ENCODE measurements at places on chromosomes 1 and 21. TPM values are rescaled to one million over a fixed set of nuclear protein-coding genes. Genes with fewer than 3 reads are reported as not detected.

SLC30A2 gene
- polyA plus RNA-seq, result not detected

PKN2 gene
- 12.7 TPM for polyA plus RNA-seq

COL8A2 gene
- 1.1 TPM for polyA plus RNA-seq

ERO1B gene
- 0.52 TPM for polyA plus RNA-seq

AADACL4 gene
- polyA plus RNA-seq, result not detected

AADACL3 gene
- polyA plus RNA-seq, result not detected

HSD3B2 gene
- polyA plus RNA-seq, result not detected

PRELP gene
- 0.56 TPM for polyA plus RNA-seq

DNA sequence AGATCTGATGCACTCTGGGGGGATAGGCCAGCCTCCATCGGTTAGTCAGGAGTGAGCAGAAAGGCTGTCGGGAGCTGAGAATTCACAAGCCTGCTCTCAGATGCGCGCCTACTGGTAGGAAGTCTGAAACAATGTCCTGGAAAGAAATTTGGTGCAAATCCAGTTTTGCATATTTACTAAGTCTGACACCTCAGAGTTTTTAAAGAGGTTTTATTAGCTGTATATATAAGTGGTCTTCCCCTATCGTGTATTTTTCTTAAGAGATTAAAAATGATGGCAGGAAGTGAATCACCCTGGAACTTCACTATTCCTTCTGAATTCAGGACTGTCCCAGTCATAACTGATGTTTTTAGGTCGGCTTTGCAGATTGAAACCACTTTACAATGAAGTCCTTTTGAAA is 99.8 kb upstream of the C1orf105 start:
- peak; percentile 64 for DNase-seq
- H3K27me3 ChIP-seq, result no peaks in the 10 kb centered on the region

- H3K36me3 ChIP-seq, result no peaks in the 10 kb centered on the region
- no peak for DNase-seq
- H3K4me3 ChIP-seq, result no peak overlapping the region
- peaks cover 6% of the 10 kb centered on the region for H3K4me1 ChIP-seq
- peaks cover 18% of the 10 kb centered on the region for H3K27me3 ChIP-seq
Observed at GRCh38 chr1:7754234-7754633, 16.9 kb upstream of the VAMP3 start.

GRCh38 chr1:116232989-116233514 is 121.9 kb downstream of the MAB21L3 start:
- no peak overlapping the region for H3K4me3 ChIP-seq
- no peaks in the 10 kb centered on the region for H3K36me3 ChIP-seq
- no peak overlapping the region for H3K27ac ChIP-seq

GRCh38 chr21:31349208-31349607 is 5.1 kb upstream of the TIAM1 start:
- no peak overlapping the region for H3K27ac ChIP-seq
- no peak overlapping the region for H3K4me3 ChIP-seq
- H3K36me3 ChIP-seq, result no peaks in the 10 kb centered on the region
- no peaks in the 10 kb centered on the region for H3K4me1 ChIP-seq
- no peak for DNase-seq

GRCh38 chr1:167209044-167209443 is 11.6 kb upstream of the POU2F1 start:
- no peak overlapping the region for H3K27ac ChIP-seq
- peaks cover 12% of the 10 kb centered on the region for H3K27me3 ChIP-seq
- no peak for DNase-seq
- no peaks in the 10 kb centered on the region for H3K36me3 ChIP-seq
- no peaks in the 10 kb centered on the region for H3K4me1 ChIP-seq

GRCh38 chr1:30538226-30538992 is 185.0 kb downstream of the MATN1 start:
- no peak overlapping the region for H3K27ac ChIP-seq
- H3K4me3 ChIP-seq, result no peak overlapping the region
- H3K27me3 ChIP-seq, result no peaks in the 10 kb centered on the region
- H3K36me3 ChIP-seq, result no peaks in the 10 kb centered on the region
- DNase-seq, result no peak

GRCh38 chr21:34675871-34676270 is 7.1 kb downstream of the CLIC6 start:
- no peaks in the 10 kb centered on the region for H3K36me3 ChIP-seq
- no peak overlapping the region for H3K4me3 ChIP-seq
- no peak overlapping the region for H3K27ac ChIP-seq
- peaks cover 63% of the 10 kb centered on the region for H3K27me3 ChIP-seq
- no peak for DNase-seq

- H3K27ac ChIP-seq, result no peak overlapping the region
- H3K4me1 ChIP-seq, result no peaks in the 10 kb centered on the region
- peaks cover 75% of the 10 kb centered on the region for H3K36me3 ChIP-seq
- DNase-seq, result no peak
Observed at GRCh38 chr1:15722836-15723532, 13.1 kb upstream of the SLC25A34 start.

- no peak overlapping the region for H3K4me3 ChIP-seq
- no peak overlapping the region for H3K27ac ChIP-seq
- DNase-seq, result peak; percentile 12
- no peaks in the 10 kb centered on the region for H3K4me1 ChIP-seq
- no peaks in the 10 kb centered on the region for H3K36me3 ChIP-seq
- no peaks in the 10 kb centered on the region for H3K27me3 ChIP-seq
Observed at GRCh38 chr1:81869307-81869706, 68.6 kb downstream of the ADGRL2 start.

GRCh38 chr1:96481409-96481808 is 240.2 kb upstream of the PTBP2 start:
- H3K36me3 ChIP-seq, result no peaks in the 10 kb centered on the region
- no peak overlapping the region for H3K4me3 ChIP-seq
- H3K4me1 ChIP-seq, result peaks cover 1% of the 10 kb centered on the region
- no peaks in the 10 kb centered on the region for H3K27me3 ChIP-seq
- no peak overlapping the region for H3K27ac ChIP-seq

GRCh38 chr1:58753431-58753866 is 30.4 kb downstream of the JUN start:
- H3K4me3 ChIP-seq, result no peak overlapping the region
- no peak for DNase-seq
- H3K27ac ChIP-seq, result peak overlapping the region; percentile 67
- no peaks in the 10 kb centered on the region for H3K36me3 ChIP-seq

- no peak for DNase-seq
- peaks cover 14% of the 10 kb centered on the region for H3K4me1 ChIP-seq
- H3K27ac ChIP-seq, result no peak overlapping the region
- no peaks in the 10 kb centered on the region for H3K27me3 ChIP-seq
Observed at GRCh38 chr1:1536019-1536937, 4.1 kb downstream of the TMEM240 start.

- H3K4me1 ChIP-seq, result peaks cover 12% of the 10 kb centered on the region
- H3K36me3 ChIP-seq, result no peaks in the 10 kb centered on the region
- H3K27me3 ChIP-seq, result no peaks in the 10 kb centered on the region
- H3K4me3 ChIP-seq, result no peak overlapping the region
Observed at GRCh38 chr1:25795946-25796810, 3.8 kb upstream of the SELENON start.

DNA sequence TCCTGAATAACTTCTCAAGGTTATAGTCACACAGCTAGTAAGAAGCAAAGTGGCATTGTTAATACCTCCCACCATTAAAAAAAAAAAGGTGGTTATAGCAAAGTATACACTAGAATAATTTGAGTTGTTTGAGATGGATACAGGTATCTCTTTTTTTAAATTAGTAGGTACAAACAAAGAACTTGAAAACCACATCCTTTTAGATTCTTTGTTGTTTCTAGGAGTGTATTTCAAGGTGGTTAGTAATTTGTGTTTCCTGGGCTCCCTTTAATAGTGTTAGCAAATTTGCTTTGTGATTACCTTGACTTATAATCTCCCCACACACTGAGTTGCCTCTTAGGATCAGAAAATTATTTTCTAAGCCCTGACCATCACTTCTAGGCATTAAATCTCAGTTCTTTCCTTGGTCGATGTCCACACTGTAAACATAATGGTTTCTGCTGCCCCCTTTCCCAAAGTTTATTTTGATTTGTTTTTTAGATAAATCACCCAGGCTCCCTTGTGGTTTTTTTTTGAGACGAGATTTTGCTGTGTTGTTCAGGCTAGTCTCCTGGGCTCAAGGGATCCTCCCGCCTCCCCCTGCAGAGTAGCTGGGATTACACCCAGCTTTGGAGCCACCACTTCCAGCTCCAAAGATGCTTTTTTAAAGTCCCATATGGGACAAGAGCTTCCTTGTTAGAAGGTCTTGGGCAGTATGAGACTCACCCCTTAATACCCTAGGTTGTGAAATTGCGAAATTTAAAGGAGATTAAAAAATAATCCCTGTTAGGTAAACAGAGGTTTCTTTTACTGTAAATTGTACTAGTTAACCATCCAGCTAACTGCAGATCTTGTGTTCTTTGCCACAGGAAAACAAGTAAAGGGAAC is 6.2 kb downstream of the AKIRIN1 start:
- no peak for DNase-seq
- peaks cover 5% of the 10 kb centered on the region for H3K4me1 ChIP-seq
- H3K27ac ChIP-seq, result peak overlapping the region; percentile 34
- H3K36me3 ChIP-seq, result peaks cover 32% of the 10 kb centered on the region
- no peaks in the 10 kb centered on the region for H3K27me3 ChIP-seq
- no peak overlapping the region for H3K4me3 ChIP-seq

DNA sequence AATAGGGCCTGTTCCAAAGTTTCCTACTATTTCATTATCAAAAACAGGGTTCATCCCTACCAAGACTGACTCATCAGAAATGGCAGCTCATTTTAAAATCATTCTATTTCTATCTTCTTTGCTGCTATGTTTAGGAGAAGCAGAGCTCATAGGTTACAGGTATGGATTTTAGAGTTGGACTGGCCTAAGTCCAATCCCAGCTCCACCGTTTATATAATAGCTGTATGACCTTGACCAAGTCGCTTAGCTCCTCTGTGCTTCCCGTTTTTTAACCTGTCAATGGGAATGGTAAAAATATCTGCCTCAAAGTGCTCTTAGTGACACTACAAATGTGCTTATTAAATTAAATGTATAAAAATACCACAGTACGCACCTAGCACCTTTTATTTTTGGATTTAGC is 412.6 kb downstream of the ZP4 start:
- no peaks in the 10 kb centered on the region for H3K36me3 ChIP-seq
- DNase-seq, result no peak
- no peak overlapping the region for H3K27ac ChIP-seq
- H3K4me1 ChIP-seq, result no peaks in the 10 kb centered on the region

DNA sequence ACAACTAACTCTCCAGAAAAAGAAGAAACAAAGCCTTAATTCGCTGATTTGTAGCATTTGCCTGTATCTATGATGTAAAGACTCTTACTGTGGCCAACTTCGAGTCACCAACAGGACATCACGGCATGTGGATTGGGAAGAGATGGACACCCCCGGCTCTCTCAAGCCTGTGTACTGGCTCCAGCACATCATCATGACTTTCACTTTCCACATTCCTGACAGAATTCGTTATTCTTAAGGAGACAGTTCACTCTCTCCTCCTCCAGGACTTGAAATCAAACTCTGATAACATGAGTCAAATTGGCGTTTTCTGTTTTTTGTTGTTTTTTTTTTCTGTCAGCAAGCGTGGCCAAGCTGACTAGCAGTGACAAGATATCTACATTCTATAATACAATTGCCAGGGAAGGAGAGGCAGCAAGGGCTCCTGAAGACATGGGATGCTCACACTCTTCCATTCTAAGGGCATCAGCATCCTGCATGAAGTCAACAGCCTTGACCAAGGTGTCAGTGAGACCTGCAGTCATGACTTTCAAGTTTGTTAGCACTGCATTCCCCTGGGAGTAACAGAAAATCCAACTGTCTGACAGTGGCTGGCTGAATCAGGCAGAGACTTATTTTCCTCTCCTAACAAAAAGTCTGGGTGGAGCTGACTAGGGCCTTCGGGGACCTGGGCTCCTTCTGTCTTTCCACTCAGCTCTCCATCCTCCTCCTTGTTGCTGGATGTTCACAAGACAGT is 13.3 kb upstream of the TRAF3IP3 start:
- DNase-seq, result peak; percentile 74
- no peak overlapping the region for H3K4me3 ChIP-seq
- H3K27me3 ChIP-seq, result no peaks in the 10 kb centered on the region

DNA sequence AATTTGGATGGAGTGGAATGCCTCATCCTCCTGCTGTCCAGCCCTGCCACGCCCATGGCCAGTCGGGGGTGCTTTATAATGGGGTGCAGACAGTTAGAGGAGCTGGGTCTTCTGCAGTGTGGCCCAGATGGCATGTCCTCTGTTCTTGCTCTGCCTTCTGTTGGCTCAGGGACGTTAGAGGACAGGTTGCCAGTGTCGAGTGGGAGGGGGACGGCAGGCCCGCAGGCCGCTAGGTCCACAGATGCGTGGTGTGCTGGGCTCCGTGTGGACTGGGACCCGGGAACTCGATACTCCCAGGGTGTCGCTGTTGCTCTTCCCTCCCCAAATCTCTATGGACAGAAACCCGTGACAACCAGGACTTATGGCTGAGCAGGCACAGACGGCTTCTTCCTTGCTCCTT is 33.3 kb downstream of the SIM2 start:
- H3K4me3 ChIP-seq, result no peak overlapping the region
- H3K27ac ChIP-seq, result no peak overlapping the region
- no peaks in the 10 kb centered on the region for H3K4me1 ChIP-seq
- no peak for DNase-seq
- no peaks in the 10 kb centered on the region for H3K36me3 ChIP-seq

Data from IMR-90 (cell line).